PC-3 (cell line): ENCODE measurements at places on chromosomes 12 and 14. TPM values are rescaled to one million over a fixed set of nuclear protein-coding genes. Genes with fewer than 3 reads are reported as not detected.

DENR gene
- total RNA-seq, result 83.3 and 91.9 TPM in 2 replicates

RNASE3 gene
- not detected in 2 replicates for total RNA-seq

RNASE2 gene
- total RNA-seq, result not detected in 2 replicates

ANO4 gene
- total RNA-seq, result not detected in 2 replicates

TMEM117 gene
- total RNA-seq, result 7.9 and 9.0 TPM in 2 replicates

TBX5 gene
- not detected in 2 replicates for total RNA-seq

MYO1H gene
- not detected in 2 replicates for total RNA-seq

TPPP2 gene
- not detected in 2 replicates for total RNA-seq

SMIM41 gene
- not detected in 2 replicates for total RNA-seq

CCDC60 gene
- not detected in 2 replicates for total RNA-seq

COX8C gene
- total RNA-seq, result not detected in 2 replicates

PPP1R1A gene
- not detected in 2 replicates for total RNA-seq

TUNAR gene
- not detected in 2 replicates for total RNA-seq

GARIN6 gene
- not detected in 2 replicates for total RNA-seq

PIANP gene
- total RNA-seq, result not detected in 2 replicates

CLEC9A gene
- total RNA-seq, result not detected in 2 replicates

MYF6 gene
- total RNA-seq, result not detected in 2 replicates

ZFHX2 gene
- 0.55 and 1.4 TPM in 2 replicates for total RNA-seq

KRT8 gene
- total RNA-seq, result 719 and 1,028 TPM in 2 replicates

RNASE7 gene
- total RNA-seq, result not detected in 2 replicates

SLC35E3 gene
- 2.2 and 2.6 TPM in 2 replicates for total RNA-seq

ALDH1L2 gene
- 0.15 and 0.40 TPM in 2 replicates for total RNA-seq

FAM186B gene
- total RNA-seq, result 0.80 and 1.1 TPM in 2 replicates

FOXN4 gene
- total RNA-seq, result not detected in 2 replicates

ARHGAP5 gene
- total RNA-seq, result 46.4 and 62.1 TPM in 2 replicates

GNG2 gene
- 6.8 and 9.3 TPM in 2 replicates for total RNA-seq

LRP6 gene
- 15.5 and 17.3 TPM in 2 replicates for total RNA-seq

ARF6 gene
- total RNA-seq, result 86.4 and 107 TPM in 2 replicates

CCDC85C gene
- total RNA-seq, result 36.4 and 44.6 TPM in 2 replicates

TAS2R7 gene
- not detected in 2 replicates for total RNA-seq

AQP5 gene
- not detected in 2 replicates for total RNA-seq

PRICKLE1 gene
- 16.2 and 17.2 TPM in 2 replicates for total RNA-seq

KIF5A gene
- total RNA-seq, result not detected in 2 replicates

KERA gene
- total RNA-seq, result not detected in 2 replicates

GPD1 gene
- total RNA-seq, result 0.11 and 0.40 TPM in 2 replicates

AMDHD1 gene
- total RNA-seq, result 0.80 and 1.5 TPM in 2 replicates

KRT6C gene
- total RNA-seq, result not detected in 2 replicates

OAS3 gene
- 25.5 and 28.8 TPM in 2 replicates for total RNA-seq

DBX2 gene
- total RNA-seq, result not detected in 2 replicates

POLR3B gene
- 23.4 and 24.3 TPM in 2 replicates for total RNA-seq

MGAT4C gene
- total RNA-seq, result not detected in 2 replicates

SIX6 gene
- not detected in 2 replicates for total RNA-seq

IGF1 gene
- total RNA-seq, result not detected in 2 replicates

ADGRD1 gene
- 0.18 TPM in 1 of 2 replicates, not detected in the other for total RNA-seq

CLEC2A gene
- not detected in 2 replicates for total RNA-seq

CD163L1 gene
- total RNA-seq, result 0.35 and 0.66 TPM in 2 replicates

B4GALNT1 gene
- total RNA-seq, result 39.0 and 42.3 TPM in 2 replicates

SIX4 gene
- total RNA-seq, result 29.2 and 33.2 TPM in 2 replicates
